ENCODE measurements at places on chromosomes 7 and 10.

GRCh38 chr7:45215601-45216062, 58.0 kb downstream of the RAMP3 start:
- no peak for DNase-seq

DNA sequence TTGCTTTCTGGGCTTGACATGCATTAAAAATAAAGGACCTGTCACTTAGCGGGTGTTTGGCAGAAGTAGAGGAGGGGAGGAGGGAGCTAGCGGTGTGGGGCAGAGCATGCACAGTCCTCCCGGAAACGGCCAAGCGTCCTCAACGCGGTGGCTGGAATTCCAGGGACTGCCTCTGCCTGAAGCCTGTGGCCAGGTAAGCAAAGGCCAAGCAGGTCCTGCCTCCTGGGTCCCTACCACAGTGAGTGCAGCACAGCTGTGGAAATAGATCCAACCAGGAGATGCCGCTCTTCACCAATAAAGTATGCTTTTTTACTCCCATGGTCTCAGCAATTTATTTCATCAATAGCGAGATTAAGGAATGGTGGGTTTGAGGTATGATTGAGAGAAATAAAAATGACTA, 323.4 kb downstream of the WDR37 start:
- no peak for DNase-seq

- DNase-seq = no peak
These were observed 25.0 kb upstream of the C1GALT1 start for GRCh38 chr7:7157177-7157886.

- DNase-seq = no peak
These were observed 43.8 kb upstream of the CSTF2T start for GRCh38 chr10:51743146-51743545.

GRCh38 chr7:6202117-6202516, 70.3 kb downstream of the CYTH3 start:
- no peak for DNase-seq

- DNase-seq = no peak
These were observed 189.8 kb downstream of the JCAD start for GRCh38 chr10:29869593-29869992.

DNA sequence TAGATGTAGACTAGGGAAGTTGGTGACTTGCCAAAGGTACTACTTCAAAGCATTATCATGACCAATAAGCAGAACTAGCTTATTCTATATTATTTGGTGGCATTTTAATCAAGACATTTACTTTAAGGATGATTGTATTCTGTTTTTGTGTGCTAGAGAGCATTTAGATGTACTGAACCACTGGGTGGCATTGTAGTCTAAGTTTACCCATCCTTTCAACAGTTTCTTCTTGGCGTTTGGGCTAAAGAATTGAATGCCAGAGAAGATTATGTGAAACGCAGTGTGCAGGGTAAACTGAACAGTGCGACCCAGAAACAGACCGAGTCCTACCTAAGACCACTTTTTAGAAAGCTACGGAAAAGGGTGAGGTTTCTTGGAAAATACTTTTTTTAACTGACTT, 26.8 kb downstream of the PRPF18 start:
- DNase-seq = no peak

DNA sequence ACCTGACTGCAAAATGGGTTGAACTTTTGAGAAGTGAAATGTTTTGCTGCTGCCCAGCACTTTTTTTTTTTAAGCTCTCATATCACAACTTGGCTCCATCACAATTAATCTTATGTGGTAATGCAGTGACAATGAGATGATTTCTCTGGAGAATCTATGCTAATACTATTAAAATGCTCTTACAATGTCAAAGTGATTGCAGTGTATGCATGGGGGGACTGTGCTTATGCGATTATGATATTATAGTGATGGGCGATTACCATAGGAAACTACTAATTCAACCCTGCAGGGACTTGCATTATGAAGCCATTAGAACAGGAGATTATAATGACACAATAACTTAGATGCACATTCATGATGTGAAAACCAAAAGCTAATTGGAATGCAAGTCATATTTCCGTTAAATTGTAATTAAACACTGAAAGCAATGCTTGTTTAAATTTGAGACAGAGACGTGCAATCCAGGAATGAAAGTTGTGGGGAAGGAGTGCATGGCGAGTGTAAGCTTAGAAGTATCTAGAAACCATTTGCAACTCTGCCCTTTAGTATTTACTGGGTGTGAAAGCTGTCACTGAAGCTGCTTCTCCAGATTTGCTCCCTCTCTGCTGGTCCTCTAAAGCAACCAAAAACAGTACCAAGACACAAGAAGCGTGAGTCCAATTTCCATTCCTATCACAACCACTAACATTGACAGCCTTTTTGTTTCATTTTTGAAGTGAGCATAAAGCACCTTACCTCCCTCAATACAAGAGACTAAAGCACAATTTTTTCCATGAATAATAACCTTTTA, 21.6 kb downstream of the PTER start:
- no peak for DNase-seq

DNA sequence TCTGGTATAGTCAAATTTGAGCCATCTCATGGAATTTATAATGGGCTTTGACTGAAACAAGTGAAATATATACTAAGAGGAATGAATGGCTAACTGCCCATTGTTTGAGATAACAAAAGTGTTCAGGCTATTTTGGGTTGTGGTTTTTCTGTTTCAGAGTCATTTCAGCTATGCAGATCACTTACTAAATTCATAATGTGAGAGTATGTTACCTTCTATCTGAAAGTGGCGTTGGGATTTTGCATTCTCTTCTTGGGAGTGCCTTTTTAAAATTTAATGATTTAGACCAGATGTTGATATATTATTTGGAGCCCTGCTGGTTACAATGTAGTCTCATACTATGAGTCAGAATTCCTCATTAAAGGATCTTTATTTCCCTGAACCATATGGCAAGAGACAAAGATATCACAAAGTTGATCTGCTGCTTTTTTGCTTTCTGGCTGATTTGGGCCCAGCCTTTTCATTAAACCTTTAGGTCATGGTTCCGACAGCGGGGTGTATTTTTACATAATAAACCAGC, 10.4 kb downstream of the VCL start:
- DNase-seq = no peak

GRCh38 chr10:69865450-69865849, 63.7 kb downstream of the COL13A1 start:
- no peak for DNase-seq

- no peak for DNase-seq
These were observed 43.9 kb upstream of the GRB10 start for GRCh38 chr7:50826371-50827172.

- DNase-seq = peak; percentile 37
These were observed 96.0 kb downstream of the MTERF1 start for GRCh38 chr7:91784469-91784868.

GRCh38 chr10:49518982-49519578, 19.8 kb downstream of the ERCC6 start:
- DNase-seq = no peak

GRCh38 chr10:119758448-119759195, 32.8 kb downstream of the INPP5F start:
- DNase-seq = no peak

GRCh38 chr10:80493522-80494051, 39.5 kb downstream of the TSPAN14 start:
- no peak for DNase-seq

- DNase-seq = no peak
These were observed 19.7 kb downstream of the ZNF783 start for GRCh38 chr7:149281508-149282330.

GRCh38 chr10:101111547-101111946, 19.6 kb upstream of the TLX1 start:
- DNase-seq = no peak

GRCh38 chr7:41313171-41313570, 389.7 kb downstream of the INHBA start:
- no peak for DNase-seq

- no peak for DNase-seq
These were observed 156.3 kb downstream of the POLR1F start for GRCh38 chr7:19552576-19552975.

Measured in NCI-H2029 (cell line).